ENCODE measurements at places on chromosomes 11 and 22. TPM values are rescaled to one million over a fixed set of nuclear protein-coding genes. Genes with fewer than 3 reads are reported as not detected.

ACRV1 gene
- total RNA-seq: not detected

RAB38 gene
- total RNA-seq: 1.4 TPM

IGSF9B gene
- not detected for total RNA-seq

BAD gene
- total RNA-seq: 77.8 TPM

ANO3 gene
- total RNA-seq: not detected

MUC5AC gene
- not detected for total RNA-seq

MRGPRF gene
- total RNA-seq: 34.2 TPM

PHETA2 gene
- total RNA-seq: 27.5 TPM

MFNG gene
- total RNA-seq: not detected

ANO9 gene
- not detected for total RNA-seq

TTC17 gene
- total RNA-seq: 25.7 TPM

PLAAT4 gene
- 43.8 TPM for total RNA-seq

CCDC81 gene
- total RNA-seq: 1.4 TPM

LMNTD2 gene
- total RNA-seq: not detected

TIGD3 gene
- total RNA-seq: not detected

TUB gene
- 4.6 TPM for total RNA-seq

SF3B2 gene
- 206 TPM for total RNA-seq

TUBA8 gene
- total RNA-seq: not detected

HPX gene
- not detected for total RNA-seq

SEPTIN3 gene
- total RNA-seq: under 0.01 TPM

RIBC2 gene
- total RNA-seq: 1.2 TPM

CTNND1 gene
- 83.8 TPM for total RNA-seq

HORMAD2 gene
- not detected for total RNA-seq

BBOX1 gene
- not detected for total RNA-seq

PATE2 gene
- total RNA-seq: not detected

BDNF gene
- total RNA-seq: 2.0 TPM

FANCF gene
- total RNA-seq: 9.2 TPM

SHISA8 gene
- not detected for total RNA-seq

PTGDR2 gene
- total RNA-seq: not detected

CARD10 gene
- 8.7 TPM for total RNA-seq

PDGFD gene
- total RNA-seq: 4.3 TPM

LSP1 gene
- total RNA-seq: 1.9 TPM

MMP27 gene
- not detected for total RNA-seq

C11orf97 gene
- not detected for total RNA-seq

AQP11 gene
- under 0.01 TPM for total RNA-seq

FGF4 gene
- total RNA-seq: not detected

Measured in myometrial cell (primary cell).